HTR-8/SVneo (cell line): ENCODE measurements at places on chromosomes 6 and 20.

- no peak for DNase-seq
Measured at GRCh38 chr6:360349-360748, 31.2 kb upstream of the IRF4 start.

DNA sequence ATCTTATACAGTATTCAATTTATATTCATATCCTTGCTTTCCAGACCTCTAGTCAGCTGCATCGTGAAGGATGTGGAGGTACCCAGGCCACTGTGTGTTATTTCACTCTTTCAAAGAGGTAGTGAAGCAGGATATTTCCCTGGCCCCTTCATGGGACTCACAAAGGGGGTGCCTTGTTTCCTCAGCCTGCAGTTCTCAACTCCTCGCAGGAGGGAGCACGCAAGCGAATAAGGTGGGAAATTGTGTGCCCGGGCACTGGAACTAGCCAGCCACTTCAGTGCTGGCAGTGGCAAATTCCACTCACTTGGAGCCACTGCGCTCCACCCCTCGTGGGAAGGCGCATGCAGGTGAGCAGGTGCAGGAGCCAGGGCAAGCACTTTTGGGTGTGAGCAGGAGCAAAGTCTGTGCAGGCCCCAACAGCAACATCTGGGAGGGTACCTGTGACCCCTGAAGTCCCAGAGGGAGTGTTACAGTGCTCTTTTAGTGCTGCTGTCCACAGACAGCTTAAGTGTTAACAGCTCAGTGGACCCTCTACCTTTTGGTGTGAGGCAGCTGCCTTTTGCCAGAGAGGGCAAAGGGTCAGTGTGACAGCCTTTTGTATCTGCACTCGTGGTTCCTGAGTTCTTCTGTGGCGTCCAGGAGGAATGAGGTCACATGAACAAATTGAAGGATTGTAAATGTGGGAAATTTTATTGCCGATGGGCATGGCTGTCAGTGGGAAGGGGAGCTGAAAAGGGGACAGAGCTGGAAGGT lies 49.4 kb upstream of the FAM135A start:
- DNase-seq = no peak

- no peak for DNase-seq
Measured at GRCh38 chr6:169700296-169700695, 1.5 kb downstream of the WDR27 start.

DNA sequence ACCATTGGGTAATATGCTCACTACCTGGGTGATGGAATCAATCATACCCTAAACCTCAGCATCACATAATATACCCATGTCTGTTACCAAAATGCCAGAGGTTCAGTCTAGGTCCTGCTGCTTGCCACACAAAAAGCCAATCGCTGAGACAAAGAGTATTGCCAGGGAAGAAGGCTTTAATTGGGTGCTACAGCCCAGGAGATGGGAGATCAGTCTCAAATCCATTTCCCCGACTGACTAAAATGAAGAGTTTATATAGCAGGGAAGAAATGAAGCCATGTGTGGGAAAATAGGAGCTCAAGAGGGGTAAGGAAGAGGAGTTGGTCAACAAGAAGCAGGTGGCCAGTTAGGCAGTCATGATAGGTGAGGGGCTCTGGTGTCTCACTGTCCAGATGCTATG lies 149.6 kb downstream of the QRSL1 start:
- no peak for DNase-seq

- DNase-seq = peak; percentile 87
Measured at GRCh38 chr20:2840967-2841531, 504 bp downstream of the VPS16 start.

DNA sequence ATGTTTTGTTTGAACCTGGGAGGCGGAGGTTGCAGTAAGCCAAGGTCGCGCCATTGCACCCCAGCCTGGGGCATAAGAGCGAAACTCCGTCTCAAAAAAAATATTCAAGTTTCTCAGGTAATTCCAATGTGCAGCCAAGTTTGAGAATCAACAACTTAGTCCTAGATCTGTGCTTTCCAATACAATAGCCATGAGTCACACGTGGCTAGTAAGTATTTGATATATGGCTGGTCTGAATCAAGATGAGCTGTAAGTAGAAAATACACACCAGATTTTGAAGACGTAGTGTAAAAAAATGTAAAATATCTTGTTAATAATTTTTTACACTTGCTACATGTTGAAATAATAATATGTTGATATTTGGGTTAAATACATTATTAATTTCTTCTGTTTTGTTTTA lies 35.0 kb upstream of the BTBD3 start:
- no peak for DNase-seq

DNA sequence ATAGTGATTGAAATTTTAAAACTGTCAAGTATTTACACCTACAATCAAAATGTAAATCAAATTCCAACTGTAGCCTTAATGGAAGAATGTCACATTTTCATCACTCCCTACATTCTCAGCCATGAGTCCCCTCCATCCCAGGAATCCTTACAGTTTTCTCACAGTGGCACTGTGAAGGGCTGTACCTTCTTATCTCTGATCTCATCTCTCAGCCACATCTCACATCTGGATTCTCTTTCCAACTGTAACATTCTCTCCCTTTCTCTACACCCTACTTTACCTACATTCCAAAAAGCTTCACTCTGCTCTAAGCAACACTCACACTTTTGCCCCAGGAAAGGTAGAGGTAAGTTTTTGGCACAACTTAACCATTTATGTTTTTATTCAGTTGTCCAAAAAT lies 8.9 kb upstream of the MARCKS start:
- no peak for DNase-seq

DNA sequence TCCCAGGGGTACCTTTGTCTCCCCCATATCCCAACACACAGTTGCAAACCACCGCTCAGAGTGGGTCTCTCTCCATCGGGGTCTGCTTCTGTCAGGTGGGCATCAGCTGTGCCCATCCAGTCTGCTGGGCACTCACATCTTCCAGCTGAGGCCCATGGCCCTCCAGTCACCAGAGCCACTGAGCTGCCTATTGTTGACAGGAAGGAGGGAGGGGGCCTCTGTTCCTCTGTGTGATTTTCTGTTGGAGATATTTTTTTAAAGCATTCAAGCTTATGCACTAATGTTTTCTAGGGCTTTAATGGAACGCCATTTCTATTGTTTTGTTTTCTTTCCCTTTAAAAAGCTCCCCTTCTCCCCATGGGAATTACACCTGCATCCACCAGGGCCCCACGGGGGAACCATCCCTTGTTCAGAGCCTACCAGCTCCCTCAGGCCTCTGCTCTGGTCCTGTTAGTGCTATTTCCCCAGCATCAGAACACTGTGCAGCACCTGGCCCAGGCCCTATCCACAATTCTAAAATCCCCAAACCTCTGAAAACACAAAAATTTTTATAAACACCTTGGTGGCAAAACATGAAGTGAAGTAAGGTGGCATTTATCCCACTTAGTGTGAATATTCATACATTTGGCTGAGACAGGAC lies 326.2 kb downstream of the CD83 start:
- no peak for DNase-seq

DNA sequence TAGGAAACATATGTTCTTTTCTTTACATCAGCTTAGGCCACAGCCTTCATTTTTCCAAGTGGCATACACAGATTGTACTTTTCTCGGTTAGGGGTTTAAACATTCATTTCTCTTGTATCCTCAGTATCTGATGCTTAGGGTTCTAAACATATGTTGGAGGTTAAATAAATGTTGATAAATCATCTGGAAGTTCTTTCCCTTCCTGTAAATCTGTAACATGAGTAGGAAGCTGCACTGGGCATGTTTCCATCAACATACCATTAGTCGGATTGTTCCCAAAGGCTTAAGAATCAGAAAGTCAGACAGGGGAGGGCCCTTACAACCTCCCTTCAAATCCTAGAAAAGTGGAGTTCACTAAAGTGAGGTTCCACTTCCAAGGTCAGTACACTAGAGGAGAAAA lies 54.8 kb upstream of the BCLAF1 start:
- peak; percentile 24 for DNase-seq

DNA sequence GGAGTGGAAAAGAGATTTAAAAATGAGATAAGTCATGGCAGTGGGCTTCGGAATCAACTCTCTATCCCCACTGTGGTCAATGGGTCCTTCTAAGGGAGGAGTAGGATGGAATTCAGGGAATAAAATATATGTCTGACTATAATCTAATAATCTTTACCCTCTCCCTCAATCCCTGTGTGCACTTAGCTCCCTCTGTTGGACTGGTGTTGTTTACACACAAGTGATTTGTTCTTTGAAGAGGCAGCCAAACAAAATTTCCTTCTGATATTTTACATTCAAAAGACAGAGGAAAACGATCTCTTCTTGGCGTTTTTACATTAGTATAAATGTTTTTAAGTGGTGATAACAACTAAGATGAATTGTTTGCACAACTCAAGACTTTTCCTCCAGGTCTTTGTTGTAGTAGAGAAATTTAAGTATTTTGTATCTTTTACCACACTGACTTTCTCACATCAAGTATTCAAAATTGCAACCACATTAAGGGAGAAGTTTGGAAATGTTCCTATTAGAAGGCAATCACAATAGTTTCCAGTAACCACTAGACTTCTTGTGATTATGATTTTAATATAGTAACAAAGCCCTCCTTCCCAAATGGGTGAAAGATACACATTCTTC lies 317.8 kb downstream of the CENPW start:
- no peak for DNase-seq

GRCh38 chr6:112501705-112502104 lies 154.6 kb downstream of the RFPL4B start:
- DNase-seq = no peak

DNA sequence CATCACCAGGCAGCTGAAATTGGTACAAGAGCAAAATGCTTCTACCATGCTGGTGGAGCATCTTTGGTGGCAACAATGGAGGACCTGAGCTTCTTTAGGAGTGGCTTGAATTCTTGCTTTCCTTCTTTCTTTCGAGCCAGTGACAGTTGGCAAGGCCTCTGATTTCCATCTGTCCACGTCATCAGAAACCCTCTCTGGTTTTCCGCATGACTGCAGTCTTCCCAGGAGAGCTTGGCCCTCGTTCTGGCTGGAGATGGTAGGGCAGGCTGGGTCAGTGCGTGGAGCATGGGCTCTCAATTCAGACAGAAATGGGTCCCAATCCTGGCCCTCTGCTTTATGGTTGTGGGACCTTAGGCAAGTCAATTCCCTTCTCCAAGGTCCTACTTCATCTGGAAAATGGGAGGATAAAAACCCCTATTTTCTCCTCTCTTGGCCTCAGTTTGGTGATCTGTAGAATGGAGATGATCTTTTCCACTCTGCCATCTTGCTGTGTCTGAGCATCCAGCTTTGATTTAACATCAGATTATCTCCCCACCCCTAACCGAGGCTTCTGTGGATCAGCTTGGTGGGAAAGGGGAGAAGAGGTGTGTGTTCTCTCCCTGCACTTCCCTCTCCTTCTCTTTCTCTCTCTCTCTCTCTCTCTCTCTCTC lies 3.6 kb upstream of the BPIFB1 start:
- DNase-seq = no peak

GRCh38 chr6:119241111-119241465 lies 108.5 kb downstream of the MAN1A1 start:
- no peak for DNase-seq

DNA sequence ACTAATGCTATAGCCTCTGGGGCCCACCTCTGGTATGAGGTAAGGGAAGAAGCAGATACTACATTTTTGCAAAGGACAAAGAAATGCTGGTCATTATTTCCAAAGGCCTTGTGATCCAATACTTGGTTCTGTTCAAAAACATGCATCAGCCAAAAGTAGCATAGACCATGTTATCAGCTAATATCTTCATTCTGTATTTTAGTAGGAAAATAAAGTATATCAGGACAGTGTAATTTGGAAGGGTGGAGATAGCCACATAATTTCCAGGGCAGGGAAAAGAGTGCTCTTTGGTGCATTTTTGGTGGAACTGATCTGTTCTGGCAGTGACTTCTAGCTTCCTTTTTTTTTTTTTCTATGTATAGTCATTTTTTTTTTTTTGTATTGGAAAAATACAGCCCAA lies 258.0 kb upstream of the SOX4 start:
- DNase-seq = no peak

GRCh38 chr6:156438350-156438923 lies 338.7 kb upstream of the ARID1B start:
- DNase-seq = no peak

DNA sequence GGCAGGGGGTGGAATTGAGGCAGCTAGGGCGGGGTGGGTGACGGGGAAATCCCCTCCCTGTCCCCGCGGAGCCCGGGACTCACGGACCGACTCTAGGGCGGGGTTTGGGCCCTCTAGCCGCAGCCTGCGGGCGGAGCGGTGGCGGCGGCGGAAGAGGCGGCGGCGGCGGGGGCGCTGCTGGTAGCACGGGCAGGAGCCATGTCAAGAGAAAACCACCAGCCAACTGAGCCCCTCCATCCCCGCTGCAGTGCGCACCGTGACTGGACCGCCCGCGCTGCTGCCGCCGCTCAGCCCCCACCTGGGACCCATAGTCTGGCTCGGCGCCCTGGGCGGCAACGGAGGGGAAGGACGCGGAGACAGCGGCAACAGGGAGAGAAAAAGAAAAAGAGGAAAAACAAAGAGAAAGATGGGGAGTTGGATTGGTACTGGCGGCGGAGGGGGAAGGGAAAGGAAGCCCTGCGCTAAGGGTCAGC lies 1.2 kb upstream of the C6orf62 start:
- DNase-seq = no peak

DNA sequence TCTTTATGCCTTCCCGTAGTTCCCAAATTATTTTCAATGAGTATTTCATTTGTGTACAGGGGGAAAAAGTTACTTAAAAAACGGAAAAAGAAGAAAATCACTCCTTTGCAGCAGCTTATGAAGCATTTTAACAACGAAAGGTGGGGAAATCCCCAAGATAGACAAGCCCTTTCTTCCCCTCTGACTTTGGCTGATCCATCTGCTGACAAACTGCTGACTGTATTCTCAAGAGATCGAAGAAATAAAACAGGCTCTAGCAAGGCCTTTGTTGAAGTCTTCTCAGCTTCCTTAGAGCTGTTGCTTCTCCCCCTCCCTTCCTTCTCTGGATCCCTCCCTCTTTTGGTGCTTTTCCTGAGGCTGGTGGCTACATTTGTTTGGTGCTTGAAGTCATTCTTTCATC lies 325.2 kb downstream of the NRN1 start:
- DNase-seq = no peak

DNA sequence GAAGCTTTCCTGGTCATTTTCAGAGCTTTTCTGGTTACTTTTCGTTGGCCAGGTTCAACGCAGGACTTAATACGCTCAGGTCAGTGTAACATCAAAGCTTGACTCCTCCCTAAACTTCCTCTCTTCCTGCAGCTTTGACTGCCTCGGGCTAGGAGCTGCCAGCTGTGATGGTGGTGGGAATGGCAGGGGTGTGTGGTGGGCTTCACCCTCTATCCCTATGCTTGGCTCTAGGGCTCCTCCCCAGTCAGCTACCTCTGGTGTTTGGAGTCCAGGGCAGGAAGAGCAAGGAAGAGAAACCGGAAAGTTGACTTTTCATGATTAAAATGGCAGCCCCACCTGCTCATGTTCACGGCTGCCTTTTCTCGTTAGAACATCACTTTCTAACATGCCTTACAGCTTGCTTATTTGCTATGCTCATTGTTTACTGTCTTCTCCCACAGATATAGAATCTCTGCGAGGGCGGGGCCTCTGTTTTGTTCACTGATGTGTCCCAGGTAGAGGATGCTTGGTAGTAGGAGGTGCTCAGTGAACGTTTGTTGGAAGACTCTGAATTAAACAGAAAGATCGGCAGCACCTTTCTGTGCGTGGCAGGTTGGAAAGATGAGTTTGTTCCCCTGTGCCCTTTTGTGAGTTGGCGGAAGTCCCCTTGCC lies 16.1 kb upstream of the PPP1R14C start:
- no peak for DNase-seq
